ENCODE measurements at places on chromosomes 7 and 10.

GRCh38 chr7:18547509-18548187, 52.1 kb downstream of the HDAC9 start:
- DNase-seq: no peak

DNA sequence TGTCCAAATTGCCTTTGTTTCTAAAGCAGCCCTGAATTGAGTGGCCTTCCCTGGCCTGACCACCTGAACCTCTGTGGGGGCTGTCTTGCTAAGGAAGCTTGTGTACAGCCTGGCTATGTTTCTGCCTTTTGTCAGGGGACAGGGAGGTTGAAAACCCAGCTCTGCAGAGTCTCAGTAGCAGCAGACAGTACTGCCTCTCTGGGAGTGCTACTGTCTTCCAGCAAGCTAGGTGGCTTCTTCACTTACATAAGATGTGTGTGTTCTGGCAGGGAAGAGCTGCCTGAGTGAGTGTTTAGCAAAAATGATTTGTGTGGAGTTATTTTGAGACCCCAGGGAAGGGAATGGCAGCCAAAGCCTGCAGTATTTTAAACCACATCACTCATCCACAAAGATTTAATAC, 57.4 kb downstream of the LRRC4 start:
- DNase-seq: no peak

- DNase-seq: no peak
These were observed 365.1 kb downstream of the GRID1 start for GRCh38 chr10:86001521-86001920.

DNA sequence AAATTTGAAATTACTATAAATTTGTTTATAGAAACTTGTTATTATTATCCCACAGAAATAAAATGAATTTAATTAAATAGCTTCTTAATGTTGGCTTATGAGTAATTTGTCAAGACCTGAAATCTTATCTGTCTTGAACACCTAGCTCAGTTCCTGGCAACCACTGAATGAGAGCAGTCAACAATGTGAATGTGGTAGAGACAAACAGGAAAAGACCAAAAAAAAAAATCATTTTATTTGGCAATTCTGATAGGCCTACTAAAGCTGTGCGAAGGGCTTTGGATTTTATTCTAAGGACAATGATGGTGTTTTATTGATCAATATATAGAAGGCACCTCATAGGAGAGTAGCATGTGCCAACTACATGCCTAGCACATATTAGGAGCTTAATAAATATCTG, 127.8 kb upstream of the RSU1 start:
- DNase-seq: no peak

- DNase-seq: no peak
These were observed 380.5 kb upstream of the AUTS2 start for GRCh38 chr7:69217516-69218350.

DNA sequence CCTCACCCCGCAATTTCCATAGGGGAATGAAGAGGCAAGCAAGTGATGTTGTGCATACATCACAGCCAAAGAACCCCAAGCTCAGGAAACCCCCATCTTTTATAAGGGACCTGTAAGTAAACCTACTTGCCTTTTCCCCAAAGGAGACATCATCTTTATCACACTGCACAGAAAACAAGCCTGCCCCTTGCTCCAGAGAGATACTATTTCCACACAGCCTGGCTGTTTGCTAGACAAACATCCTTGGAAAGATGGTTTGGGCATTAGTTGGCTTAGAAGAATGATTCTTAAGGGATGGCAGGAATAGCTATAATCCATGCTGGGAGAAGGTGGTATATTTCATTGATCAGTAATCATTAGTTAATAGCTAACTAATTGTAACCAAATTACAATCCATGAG, 123.7 kb upstream of the SEC61G start:
- DNase-seq: no peak

GRCh38 chr7:101542527-101543241, 86.4 kb downstream of the MYL10 start:
- DNase-seq: peak; percentile 38

Data from stimulated activated CD4-positive, alpha-beta T cell treated with anti-CD3 and anti-CD28 coated beads, Interleukin-1b, Interleukin-23, amount 100 ng/mL, for 1 hour (primary cell).